Effector CD8-positive, alpha-beta T cell (primary cell): ENCODE measurements at places on chromosomes 3 and 15.
A peak's percentile ranks its signal among the peaks of the same experiment; 100 is the strongest.

GRCh38 chr3:58034738-58035523, 26.7 kb downstream of the FLNB start:
- DNase-seq: peak; percentile 11

GRCh38 chr15:70432924-70433495, 330.3 kb downstream of the UACA start:
- no peak for DNase-seq

- DNase-seq: no peak
These were observed 1165.2 kb downstream of the TBL1XR1 start for GRCh38 chr3:176032043-176032442.

- no peak for DNase-seq
These were observed 19.6 kb upstream of the NSMCE3 start for GRCh38 chr15:29289173-29289572.

DNA sequence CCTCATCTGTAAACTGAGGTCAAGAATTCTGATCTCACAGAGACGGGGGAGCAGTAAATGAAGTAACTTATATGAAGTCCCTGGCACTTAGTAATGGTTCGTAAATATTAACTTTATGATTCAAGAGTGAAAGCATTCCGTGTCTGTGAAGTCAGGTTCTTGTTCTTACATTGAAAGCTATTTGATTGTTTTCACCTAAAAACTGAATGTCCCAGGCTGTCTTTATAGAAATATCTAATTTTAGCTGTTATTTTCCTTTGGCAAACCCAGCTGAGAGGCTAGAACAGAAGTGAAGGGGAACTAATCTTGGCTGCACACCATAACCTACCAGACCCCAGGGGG, 84.5 kb downstream of the CHSY1 start:
- no peak for DNase-seq

GRCh38 chr3:53040351-53040820, 5.5 kb downstream of the SFMBT1 start:
- no peak for DNase-seq

GRCh38 chr3:124582621-124583395, 147.4 kb upstream of the UMPS start:
- DNase-seq: no peak

DNA sequence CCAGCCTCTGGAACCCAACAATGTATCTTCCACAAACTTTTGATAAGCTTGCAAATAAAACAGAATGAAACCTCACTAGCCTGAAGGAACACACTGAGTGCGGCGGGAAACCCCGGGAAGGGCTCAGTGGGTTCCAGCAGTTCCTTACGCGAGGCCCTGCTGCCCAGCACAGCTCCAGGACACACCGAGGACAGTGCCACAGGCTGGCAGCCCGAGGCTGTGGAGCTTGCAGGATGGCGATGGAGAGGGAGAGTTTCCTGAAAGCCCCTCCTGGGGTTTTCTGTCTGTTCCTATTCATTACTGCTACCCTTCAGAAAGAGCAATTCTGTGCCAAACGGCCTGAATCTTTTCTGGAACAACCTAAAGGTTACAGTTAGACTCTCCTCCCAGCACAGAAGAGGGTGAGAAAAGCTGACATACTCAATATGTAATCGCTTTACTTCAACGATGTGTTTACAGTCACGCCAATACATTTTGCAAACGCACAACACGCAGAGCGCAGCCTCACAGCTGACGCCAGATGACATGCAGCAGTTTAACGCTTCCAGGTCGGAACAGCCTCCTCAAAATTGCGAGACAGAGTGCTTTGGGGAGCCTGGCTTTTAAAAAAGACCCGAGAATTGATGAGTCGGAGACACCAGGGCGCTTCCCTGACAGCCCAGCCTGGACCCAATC, 57.1 kb upstream of the RPL32 start:
- no peak for DNase-seq

- no peak for DNase-seq
These were observed 13.8 kb downstream of the TATDN2 start for GRCh38 chr3:10262027-10262426.

- no peak for DNase-seq
These were observed 135.7 kb downstream of the FOXP1 start for GRCh38 chr3:71447803-71448202.

- no peak for DNase-seq
These were observed 117.7 kb downstream of the ALDH1A2 start for GRCh38 chr15:57947781-57948180.

GRCh38 chr3:39207361-39208186, 15.2 kb upstream of the XIRP1 start:
- no peak for DNase-seq

GRCh38 chr3:11727207-11727606, 83.5 kb upstream of the VGLL4 start:
- no peak for DNase-seq

GRCh38 chr3:13276438-13277195, 143.5 kb downstream of the NUP210 start:
- DNase-seq: no peak

DNA sequence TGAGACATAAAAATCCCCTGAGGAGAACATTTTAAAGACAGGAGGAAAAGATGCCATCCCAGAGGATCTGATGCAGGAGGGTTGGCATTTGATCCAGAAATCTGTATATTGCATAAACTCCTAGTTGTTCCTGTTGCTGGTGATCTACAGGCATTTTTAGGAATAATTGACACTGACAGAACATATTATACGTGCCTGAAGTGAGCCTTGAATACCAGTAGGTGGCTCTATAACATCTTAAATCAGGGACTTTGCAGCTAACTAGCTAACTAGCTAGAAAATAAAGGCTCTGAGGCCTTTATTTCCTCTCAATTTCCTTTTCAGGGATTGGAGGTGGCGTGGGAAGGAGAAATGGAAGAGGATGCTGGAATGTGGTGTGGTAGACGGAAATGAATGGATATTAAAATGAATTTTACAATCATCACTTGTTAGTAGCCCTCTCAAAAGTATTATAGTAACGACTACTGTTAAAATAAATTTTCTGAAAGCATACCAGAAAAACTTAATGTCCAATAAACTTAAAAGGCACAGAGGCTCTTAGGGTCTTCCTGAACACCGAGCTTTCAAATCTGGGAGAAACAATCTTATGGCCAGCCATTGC, 73.8 kb upstream of the ZBED2 start:
- no peak for DNase-seq

DNA sequence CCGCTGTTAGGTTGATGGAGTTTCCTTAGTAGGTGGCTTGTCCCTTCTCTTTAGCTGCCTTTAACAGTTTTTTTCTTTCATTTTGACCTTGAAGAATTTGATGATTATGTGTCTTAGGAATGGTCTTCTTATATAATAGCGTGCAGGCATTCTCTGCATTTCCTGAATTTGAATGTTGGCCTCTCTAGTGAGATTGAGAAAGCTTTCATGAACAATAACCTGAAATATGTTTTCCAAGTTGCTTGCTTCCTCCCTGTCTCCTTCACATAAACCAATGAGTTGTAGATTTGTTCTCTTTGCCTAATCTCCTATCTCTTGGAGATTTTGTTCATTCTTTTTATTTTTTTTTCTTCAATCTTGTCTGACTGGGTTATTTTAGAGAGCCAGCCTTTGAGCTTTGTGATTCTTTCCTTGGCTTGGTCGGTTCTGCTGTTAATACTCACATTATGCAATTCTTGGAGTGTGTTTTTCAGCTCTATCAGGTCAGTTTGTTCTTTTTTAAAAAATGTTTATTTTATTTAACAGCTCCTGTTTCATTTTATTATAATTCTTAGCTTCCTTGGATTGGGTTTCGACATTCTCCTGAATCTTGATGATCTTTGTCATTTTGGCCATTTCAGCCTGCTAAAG, 627.9 kb downstream of the SI start:
- DNase-seq: no peak

- peak; percentile 23 for DNase-seq
These were observed 8.1 kb downstream of the B2M start for GRCh38 chr15:44719293-44719999.

GRCh38 chr3:5565026-5565425, 377.5 kb downstream of the EDEM1 start:
- DNase-seq: no peak

DNA sequence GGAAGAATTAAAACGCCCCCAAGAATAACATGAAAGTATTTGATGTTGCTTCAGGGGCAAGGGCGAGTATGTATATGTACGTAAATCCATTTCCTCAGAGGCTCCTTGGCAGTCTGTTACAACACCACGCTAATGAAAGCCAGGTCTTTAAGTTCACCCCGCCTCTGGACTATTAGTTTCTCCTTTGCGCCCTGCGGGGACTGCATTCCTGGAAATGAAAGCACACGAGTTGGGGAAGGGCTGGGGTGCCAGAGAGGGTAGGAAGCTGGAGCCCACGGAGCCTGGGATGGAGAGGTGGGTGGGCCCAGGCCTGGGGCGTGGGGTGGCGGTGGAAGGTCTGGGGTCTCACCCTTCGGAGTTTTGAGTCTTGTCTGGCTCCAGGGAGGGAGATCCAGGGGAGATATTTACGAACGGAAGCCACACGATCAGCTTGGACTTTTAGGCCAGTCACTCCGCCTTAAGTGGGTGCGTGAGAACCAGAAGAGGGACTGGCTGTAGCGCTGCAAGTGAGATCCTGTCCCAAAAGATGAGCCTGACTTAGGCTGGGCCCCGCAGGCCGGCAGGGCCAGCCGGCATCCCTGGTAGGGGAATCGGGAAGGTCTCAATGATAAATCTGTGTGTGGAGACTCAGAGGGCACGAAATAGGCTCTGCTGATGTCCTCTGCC, 1.6 kb upstream of the PLCL2 start:
- no peak for DNase-seq

DNA sequence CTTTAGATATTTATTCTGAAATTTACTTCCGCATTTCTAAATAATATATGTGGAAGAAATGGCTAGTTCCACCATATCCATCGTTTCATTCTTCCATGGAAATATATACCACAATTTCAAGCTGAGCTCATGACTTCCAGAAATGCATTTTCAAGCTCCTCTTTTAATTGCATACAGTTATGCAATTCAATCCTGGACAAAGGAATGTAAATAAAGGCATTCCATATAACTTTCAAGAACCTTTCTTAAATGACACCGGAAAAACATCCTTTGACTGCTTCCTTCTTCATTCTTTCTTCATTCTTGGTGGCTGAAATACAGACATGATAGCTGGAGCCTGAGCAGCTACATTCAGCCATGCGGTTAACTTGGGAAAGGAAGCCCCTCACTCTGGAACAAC, 185.2 kb upstream of the GADL1 start:
- DNase-seq: no peak

- no peak for DNase-seq
These were observed 24.8 kb downstream of the CD96 start for GRCh38 chr3:111566844-111567243.

GRCh38 chr3:2090095-2090911, 8.4 kb upstream of the CNTN4 start:
- no peak for DNase-seq

GRCh38 chr15:38461066-38461833, 7.3 kb downstream of the FAM98B start:
- DNase-seq: no peak

- no peak for DNase-seq
These were observed 44.4 kb downstream of the FLNB start for GRCh38 chr3:58052373-58053273.

DNA sequence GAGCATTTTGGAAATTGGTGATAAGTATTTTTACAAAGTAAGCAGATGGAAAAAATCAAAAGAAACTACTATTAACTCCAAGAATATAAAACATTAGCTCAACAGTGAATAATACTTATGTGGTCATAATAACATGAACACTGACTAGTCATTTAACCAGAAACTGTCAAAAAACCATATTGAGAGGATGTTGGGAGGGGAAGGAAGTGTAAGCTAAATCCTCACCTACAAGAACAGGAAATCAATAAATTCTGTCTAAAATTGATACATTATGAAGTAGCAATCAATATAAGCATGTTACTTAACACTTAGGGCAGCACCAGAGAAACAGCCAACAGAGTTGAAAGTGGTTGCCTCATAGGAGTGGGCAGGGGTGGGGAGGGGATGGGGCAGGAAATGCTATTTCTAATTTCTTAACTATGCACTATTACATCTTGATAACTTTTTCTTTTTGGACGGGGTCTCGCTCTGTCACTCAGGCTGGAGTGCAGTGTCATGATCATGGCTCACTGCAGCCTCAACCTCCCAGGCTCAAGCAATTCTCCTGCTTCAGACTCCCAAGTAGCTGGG, 41.7 kb downstream of the CCR3 start:
- no peak for DNase-seq

DNA sequence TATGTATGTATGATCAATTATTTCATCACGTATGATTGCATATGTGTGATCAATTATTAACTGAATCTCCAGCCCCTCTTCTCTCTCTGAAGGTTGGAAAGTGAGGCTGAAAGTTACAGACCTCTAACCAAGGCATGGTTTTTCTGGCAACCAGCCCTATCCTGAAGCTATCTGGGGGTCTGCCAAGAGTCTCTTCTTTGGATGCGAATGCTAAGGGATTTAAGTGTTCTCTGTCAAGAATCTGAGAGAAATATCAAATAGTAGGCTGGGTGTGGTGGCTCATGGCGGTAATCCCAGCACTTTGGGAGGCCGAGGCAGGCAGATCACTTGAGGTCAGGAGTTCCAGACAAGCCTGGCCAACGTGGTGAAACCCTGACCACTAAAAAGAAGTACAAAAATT, 8.1 kb downstream of the NKTR start:
- no peak for DNase-seq
